ENCODE measurements at places on chromosomes 7 and 10.

- peak; percentile 71 for DNase-seq
Observed at GRCh38 chr10:132627666-132628531, 90.3 kb downstream of the INPP5A start.

GRCh38 chr10:67858971-67859370 lies 21.0 kb upstream of the DNAJC12 start:
- DNase-seq, result no peak

- DNase-seq, result no peak
Observed at GRCh38 chr7:98189559-98189958, 21.7 kb upstream of the BHLHA15 start.

DNA sequence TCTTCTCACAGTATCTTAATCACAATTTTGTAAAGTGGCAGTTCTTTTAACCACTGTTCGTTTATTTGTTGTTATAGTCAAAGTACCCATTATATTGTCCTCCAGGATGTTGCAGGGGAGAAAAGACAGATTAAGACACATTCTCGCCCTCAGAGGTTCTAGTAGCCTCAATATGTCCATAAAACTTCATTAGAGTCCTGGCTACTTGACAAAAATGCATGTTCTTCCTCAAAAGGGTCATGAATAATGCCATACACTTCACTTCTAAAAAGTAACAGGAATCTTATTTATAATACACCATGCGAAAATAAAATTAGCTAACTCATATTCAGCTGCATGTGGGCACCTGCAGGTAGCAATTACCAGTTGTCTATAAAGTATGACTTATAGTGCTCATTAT lies 109.3 kb upstream of the ANK3 start:
- DNase-seq, result no peak

GRCh38 chr7:131045526-131045925 lies 282.1 kb upstream of the MKLN1 start:
- no peak for DNase-seq

GRCh38 chr7:98240961-98241673 lies 10.9 kb downstream of the TECPR1 start:
- peak; percentile 20 for DNase-seq

Data from SK-N-DZ (cell line).